ENCODE measurements at places on chromosomes 7 and 10.

- no peak for DNase-seq
Observed at GRCh38 chr7:31043051-31043471, 9.0 kb upstream of the ADCYAP1R1 start.

DNA sequence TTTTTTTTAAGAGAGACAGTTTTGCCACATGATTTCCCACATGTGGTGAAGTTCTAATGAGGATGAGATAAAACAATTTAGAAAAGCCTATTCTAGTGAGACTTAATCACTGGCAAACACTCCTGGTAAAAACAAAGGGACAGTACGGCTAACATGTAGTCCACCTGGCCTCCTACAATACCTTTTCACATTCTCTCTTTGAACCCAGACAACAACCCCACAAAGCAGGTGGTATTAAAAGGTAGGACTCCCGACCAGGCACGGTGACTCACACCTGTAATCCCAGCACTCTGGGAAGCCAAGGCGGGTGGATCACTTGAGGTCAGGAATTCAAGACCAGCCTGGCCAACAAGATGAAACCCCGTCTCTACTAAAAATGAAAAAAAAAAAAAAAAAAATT, 12.4 kb downstream of the PARD3 start:
- no peak for DNase-seq

DNA sequence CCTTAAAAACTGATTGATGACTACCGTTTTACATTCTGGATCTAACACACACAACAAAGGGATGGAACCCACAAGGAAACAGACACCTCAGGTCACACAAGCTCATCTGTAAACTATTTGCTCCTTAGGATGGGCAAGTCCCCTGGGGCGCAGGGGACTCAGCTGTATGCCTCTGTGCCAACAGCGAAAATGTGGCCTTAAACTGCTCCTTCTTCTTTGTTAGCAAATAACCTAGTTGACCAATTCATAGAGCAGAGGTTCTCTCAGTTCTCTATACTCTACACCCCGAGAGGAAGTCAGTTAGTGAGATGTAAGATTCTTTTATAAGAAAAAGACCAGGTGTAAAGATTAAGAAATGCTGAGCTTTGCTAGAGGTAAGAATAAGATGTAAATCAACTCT, 181.9 kb upstream of the PRSS58 start:
- no peak for DNase-seq

DNA sequence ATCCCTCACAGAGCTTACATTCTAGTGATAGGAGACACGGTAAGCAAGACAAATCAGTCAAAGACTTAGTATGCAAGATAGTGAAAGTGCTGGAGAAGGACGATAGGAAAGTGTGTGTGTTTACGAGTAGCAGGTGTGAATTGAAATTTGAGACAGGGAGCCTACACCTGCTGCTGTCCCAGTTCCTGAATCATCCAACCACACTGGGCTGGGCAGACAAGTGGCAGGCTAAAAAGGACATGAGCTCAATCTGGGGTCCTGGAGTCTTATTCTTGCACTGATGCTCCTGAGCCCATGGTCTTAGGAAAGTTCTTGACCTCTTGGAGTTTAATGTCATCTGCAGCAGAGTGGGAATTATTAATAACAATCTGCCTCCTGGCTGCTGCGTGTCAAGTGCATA, 16.2 kb downstream of the RBP3 start:
- DNase-seq = no peak

DNA sequence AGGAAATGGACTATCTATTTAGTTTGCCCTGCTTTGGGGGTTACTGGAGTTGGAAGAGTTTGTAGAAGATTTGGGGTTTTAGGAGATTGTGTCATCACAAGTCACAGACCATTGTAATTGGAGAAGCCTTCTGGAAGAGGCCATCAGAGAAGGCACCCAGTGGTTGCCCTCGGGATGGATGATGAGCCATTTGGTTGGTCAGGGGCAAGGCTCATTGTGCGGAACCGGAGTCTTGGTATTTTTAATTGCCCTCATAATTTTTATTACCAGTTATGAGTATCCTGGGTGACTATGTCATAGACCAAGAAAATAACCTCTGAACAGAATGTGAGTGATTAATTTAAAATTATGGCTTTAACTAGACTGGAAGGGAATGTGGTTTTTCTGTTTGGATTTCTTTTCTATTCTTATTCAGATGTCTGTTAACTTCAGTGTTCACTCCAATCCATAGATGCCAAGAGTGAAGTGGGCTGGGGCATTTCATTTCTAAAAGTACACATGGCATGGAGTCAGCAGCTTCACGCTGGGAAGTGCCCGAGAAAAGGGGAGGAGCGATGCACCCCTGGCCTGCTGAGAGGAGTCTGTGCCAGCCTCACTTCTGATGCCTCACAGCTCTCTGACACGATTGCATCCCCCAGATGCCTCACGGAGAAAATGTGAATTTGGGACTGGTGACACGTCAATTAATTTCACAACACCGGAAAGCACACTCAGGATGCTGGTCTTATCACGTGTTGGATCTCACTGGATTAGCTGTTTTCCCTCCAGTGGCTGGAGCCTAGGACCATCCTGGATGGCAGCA, 225.6 kb upstream of the IGFBP3 start:
- DNase-seq = no peak

DNA sequence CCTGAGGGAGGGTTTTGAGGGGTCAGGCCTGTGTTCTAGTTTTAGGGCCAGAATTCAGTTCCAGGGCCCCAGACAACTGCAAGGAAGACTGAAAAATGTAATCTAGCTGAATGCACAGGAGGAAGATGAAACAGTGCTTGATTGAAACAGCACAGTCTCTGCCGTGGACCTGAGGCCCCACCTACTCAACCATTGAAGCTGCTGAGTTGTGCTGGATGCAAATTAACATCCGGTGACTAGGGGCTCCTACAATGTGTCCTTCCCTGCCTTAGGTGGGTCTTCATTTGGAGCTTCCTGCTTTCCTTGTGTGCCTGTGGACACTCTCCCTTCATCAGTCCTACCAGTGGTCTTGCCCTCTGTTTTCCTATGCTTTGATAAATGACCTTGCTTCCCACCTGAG, 5.7 kb downstream of the GLRX3 start:
- DNase-seq = no peak

- no peak for DNase-seq
Observed at GRCh38 chr10:30384701-30385201, 35.7 kb upstream of the MTPAP start.

GRCh38 chr10:103795634-103796270, 59.6 kb downstream of the SH3PXD2A start:
- DNase-seq = no peak

GRCh38 chr7:102464577-102465280, at the start of the genes ALKBH4 and LRWD1:
Gene ALKBH4, minus strand, starts transcription at chr7:102464863. Its CDS starts 27 bp downstream, at chr7:102464836.
Gene LRWD1, plus strand, starts transcription at chr7:102464984. Its CDS starts 97 bp downstream, at chr7:102465081.
- peak; percentile 79 for DNase-seq

- DNase-seq = no peak
Observed at GRCh38 chr7:131521651-131522163, 34.7 kb downstream of the PODXL start.

- no peak for DNase-seq
Observed at GRCh38 chr10:30169342-30169741, 110.0 kb upstream of the JCAD start.

DNA sequence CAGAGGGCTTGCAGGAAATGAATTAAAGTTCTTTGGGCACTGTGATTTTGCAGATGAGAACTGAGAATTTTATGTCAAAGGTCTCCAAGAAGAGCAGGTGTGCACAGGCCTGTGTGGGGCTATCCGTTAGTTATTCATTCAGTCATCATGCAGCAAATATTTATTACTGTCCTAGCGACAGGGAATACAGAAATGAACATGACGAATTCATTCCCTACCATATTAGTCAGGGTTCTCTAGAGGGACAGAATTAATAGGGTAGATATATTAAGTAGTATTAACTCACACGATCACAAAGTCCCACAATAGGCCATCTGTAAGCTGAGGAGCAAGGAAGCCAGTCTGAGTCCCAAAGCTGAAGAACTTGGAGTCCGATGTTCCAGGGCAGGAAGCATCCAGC, 2.9 kb upstream of the MMP21 start:
- no peak for DNase-seq

GRCh38 chr10:11098666-11099065, 81.0 kb downstream of the CELF2 start:
- DNase-seq = no peak

GRCh38 chr10:50538555-50539398, 85.0 kb downstream of the SGMS1 start:
- no peak for DNase-seq

- DNase-seq = no peak
Observed at GRCh38 chr10:50316695-50317648, 65.7 kb upstream of the ASAH2 start.

- peak; percentile 13 for DNase-seq
Observed at GRCh38 chr10:43238462-43238861, 28.4 kb downstream of the RASGEF1A start.

DNA sequence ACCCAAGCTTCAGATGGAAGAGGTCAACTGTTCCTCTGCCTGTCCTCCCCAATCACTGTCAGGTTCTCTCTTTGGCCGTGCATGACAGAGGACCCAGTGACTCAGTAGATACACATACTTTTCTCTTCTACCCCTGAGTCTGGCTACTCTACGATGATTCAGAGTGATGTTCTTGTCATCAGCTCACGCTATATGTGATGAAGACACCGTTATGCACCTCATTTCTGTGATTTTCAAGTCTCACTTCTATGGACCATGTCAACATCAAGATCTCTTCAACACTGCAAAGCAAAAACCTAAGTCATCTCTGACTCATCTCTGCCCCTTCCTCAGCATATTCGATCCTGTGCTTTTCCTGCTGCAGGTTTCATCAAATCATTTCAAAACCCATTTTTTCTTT, 76.6 kb upstream of the DGKI start:
- no peak for DNase-seq

GRCh38 chr7:32871624-32872371, 19.8 kb downstream of the KBTBD2 start:
- no peak for DNase-seq

DNA sequence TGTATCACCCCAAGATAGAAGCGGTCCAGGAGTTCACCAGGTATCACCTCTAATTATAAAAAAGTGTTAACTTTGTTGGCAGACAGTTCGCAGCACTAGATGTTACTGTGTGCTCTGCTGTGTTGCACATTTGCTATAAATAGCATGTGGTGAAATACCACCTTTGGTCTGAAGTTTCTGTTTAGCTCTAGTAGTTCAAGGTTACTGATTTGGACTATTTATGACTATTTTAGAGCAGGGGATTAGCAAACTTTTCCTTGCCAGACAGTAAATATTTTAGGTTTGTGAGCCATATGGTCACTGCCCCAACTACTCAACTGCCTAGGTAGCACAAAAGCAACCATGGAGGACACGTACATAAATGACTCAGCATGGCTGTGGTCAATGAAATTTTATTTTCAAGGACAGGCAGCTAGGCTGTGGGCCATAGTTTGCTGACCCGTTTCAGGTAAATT, 16.5 kb downstream of the DENND10 start:
- no peak for DNase-seq

- no peak for DNase-seq
Observed at GRCh38 chr10:127452568-127452967, 96.5 kb upstream of the NPS start.

DNA sequence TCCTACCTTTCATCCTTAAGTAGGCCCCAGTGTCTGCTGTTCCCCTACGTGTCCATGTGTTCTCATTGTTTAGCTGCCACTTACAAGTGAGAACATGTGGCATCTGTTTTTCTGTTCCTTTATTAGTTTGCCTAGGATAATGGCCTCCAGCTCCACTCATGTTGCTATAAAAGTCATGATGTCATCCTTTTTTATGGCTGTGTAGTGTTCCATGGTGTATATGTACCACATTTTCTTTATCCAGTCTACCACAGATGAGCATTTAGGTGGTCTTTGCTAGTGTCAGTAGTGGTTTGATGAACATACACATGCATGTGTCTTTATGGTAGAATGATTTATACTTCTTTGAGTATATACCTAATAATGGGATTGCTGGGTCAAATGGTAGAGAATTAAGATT, 146.2 kb upstream of the SLC26A5 start:
- no peak for DNase-seq

DNA sequence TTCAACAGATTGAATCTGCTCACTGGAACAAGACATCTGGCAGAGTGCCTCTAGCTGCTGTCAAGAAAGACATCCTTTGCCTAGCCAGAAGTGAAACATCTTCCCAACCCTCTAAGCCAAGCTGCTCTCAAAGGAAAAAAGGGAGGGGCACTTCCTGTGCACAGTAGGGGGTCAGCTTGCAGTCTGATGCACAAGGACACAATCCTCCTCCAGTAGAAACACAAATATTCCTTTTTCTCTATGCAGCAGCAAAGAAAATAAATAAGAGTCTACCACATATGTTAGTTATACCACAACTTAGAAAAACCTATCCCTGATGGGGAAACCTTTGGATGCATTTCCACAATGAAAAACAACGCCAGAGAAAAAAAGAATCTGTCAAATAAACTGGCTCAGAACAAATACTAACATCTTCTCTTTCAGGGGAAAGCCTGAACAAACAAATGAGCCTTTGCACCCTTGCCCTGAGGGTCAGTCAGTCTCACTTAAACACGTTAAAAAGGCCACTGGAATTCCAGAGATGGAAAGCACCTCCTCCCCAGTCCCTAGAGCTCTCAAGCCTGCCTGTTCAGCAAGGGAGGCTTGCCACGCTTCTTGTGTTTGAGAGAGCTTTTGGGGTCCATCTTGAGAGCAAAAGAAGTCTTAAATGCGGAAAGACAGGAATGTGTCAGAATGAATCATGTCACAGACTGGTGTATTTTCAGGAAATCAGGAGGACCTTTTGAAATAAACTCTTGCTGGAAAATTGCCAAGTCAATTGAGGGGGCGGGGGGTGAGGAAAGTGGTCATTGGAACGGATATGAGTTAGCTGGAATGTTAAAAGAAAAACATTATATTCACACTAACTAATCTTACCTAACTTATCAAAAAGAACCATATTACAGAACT, 7.5 kb downstream of the LAMB1 start:
- DNase-seq = no peak

DNA sequence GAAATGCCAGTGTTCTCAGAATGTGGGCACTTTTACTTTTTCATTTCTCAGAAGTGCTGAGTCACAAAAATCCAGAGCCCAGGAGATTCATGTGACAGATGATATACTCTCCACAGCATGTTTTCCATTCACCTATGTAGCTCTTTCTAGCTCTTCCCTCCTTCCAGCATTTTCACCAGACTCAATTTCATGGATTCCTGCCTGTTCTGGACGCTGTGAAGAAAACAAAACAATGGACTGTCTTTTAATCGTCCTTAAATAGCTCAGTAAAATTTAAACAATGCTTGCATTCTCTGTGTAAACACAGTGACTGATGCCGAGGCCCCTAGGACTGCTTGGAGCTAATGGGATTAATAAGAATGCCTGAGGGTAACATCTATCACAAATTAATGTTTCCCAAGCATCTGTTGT, 25.5 kb downstream of the ZNF713 start:
- no peak for DNase-seq

- no peak for DNase-seq
Observed at GRCh38 chr10:22335173-22335933, 9.9 kb upstream of the SPAG6 start.

GRCh38 chr7:45524445-45524844, 49.7 kb upstream of the ADCY1 start:
- no peak for DNase-seq

DNA sequence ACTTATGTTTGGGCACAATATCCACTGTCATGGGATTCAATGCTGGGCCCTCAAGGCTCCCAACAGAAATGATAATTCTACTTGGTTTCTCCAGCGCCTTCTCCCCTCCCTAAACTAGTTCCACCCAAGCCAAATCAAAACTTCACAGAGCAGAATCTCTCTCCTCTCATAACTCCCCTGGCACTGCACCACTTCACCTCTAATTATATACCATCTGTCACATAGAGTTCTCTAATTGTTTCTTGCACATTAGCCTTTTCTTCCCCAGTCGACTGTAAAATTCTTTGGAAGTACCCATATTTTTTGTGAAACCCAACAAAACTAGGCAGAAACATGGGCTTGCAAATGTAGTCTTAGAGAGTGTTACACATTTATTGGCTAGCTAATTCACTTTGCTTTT, 8.1 kb downstream of the SGMS1 start:
- DNase-seq = no peak

- DNase-seq = no peak
Observed at GRCh38 chr10:130202984-130203621, 66.9 kb downstream of the GLRX3 start.
